ENCODE measurements at places on chromosomes 2 and 18. TPM values are rescaled to one million over a fixed set of nuclear protein-coding genes. Genes with fewer than 3 reads are reported as not detected.
A peak's percentile ranks its signal among the peaks of the same experiment; 100 is the strongest.

- H3K4me3 ChIP-seq = no peak overlapping the region
- H3K27ac ChIP-seq = no peak overlapping the region
- peaks cover 24% of the 10 kb centered on the region for H3K4me1 ChIP-seq
- no peaks in the 10 kb centered on the region for H3K36me3 ChIP-seq
Observed at GRCh38 chr2:227466887-227467600, 4.9 kb upstream of the AGFG1 start.

DNA sequence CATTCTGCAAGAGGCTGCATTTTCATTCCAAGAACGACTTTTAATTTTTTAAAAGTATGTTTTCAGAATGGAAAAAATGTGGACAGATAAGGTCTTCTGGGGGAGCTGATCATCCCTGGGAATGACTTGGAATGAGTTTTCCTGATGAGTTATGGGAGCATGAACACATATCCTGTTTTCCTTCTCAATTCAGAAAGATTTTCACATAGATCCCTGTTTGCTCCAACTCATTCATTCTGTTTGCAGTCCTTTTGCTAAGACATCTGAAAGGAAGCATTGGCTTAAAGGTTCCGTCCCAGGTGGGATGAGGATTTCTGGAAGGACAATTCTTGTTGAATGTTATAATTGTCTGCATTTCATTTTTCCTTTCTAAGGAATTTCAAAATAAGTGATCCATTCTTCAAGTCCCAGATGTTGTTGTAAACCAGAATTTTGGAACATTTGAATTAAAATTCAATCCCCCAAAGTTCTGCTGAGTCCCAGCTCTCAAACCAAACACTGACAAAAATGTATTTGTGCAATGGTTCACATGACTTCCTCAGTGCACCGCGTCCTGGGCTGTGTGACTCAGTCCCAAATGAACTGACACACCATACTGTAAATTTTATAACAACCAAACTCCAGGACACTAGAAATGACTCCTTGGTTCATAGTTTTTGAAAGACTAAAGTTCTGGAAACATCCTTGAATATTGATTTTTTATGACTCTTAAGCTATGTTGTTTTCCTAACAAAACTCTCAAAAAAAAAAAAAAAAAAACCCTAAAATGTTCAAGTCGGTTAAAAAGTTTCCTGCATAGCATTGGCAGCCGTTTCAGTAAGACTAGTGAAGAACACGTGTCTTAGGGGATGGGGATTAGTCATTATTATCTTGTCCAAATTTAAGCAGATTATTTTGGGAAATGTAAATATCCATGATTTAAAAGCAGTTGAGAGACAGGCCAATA is 281.8 kb upstream of the TCF4 start:
- H3K36me3 ChIP-seq = no peaks in the 10 kb centered on the region
- no peaks in the 10 kb centered on the region for H3K27me3 ChIP-seq
- no peak overlapping the region for H3K27ac ChIP-seq
- DNase-seq = no peak

Gene DPP4
- total RNA-seq = 3.6 TPM

DNA sequence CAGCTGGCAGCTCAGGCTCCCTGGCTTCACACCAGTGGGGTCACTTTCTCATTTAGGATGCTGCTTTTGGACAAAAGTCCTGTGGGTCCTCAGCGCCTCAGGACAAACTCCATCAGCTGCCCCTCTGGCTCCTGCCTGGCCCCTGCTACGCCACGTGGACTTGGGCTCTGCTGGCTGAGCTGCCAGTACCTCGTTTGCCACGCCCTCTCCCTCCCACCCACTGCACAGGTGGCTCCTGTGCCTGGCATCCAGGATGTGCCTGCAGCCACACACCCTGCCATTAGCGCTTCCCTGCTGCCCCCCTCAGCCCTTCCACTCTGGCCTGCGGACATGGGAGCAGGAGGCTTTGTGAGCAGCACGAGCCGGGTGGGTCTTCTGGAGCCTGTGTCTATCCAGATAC is 118.9 kb downstream of the ZNF236 start:
- H3K27me3 ChIP-seq = no peaks in the 10 kb centered on the region
- no peak overlapping the region for H3K4me3 ChIP-seq
- H3K36me3 ChIP-seq = peaks cover 32% of the 10 kb centered on the region
- no peaks in the 10 kb centered on the region for H3K4me1 ChIP-seq

DNA sequence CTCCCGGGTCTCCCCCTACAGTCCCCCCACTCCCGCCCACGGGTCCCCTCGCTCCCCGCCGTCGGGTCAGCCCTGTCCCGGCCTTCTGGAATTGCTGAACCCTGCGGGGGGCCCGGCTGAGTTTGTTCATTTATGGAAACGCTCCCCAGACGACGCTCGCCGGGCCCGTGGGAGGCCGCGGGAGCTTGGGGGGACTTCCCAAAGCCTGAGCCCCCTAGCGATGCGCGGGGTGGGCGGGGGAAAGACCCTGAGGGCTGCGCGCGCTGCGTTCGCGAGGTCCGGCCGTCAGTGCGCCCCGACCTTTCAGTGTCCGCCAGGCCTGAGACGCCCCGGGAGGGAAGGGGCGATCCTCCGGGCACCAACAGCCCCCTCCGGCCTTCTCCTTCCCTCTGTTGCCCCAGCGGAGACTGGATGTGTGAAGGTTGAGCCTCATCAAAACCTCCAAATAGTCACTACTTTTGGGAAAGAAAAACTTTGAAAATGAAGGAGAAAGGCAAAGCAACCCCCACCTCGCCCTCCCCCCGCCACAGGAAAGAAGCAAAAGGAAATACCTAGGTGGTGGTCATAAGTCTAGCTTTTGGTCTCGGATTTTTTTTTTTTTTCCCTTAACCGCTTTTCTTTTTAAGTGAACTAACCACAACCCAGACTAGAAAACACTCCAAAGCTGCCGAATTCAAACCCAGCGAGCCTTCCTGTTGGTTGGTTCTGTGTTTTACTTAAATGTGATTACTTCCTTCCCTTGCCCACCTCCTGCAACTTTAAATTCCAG is 509 bp upstream of the CYS1 start:
- no peak overlapping the region for H3K27ac ChIP-seq
- peaks cover 18% of the 10 kb centered on the region for H3K4me1 ChIP-seq
- H3K27me3 ChIP-seq = peaks cover 59% of the 10 kb centered on the region
- H3K36me3 ChIP-seq = no peaks in the 10 kb centered on the region

- no peak overlapping the region for H3K27ac ChIP-seq
- H3K4me3 ChIP-seq = no peak overlapping the region
- DNase-seq = no peak
- peaks cover 3% of the 10 kb centered on the region for H3K27me3 ChIP-seq
- H3K4me1 ChIP-seq = peaks cover 35% of the 10 kb centered on the region
Observed at GRCh38 chr18:9872823-9873222, 12.9 kb upstream of the TXNDC2 start.

DNA sequence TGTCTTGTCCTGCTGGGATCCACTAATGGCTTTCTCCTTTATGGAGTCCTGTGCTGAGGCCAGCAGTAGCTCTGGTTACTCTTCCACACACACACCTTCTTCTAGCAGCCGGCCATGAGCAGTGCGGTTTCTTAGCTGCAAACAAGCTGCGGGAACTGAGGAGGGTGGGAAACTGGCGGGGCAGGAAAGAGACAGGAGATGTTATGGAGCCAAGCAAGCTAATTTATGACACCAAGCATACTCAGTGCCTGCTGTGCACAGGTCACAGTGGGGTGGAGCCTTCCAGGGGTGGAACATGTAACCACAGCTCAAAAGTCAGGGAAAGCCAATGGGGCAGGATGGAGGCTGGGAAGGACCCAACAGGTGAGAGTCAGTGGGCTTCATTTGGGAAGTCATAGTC is 180.8 kb downstream of the FAM210A start:
- H3K4me1 ChIP-seq = peaks cover under 1% of the 10 kb centered on the region
- H3K27ac ChIP-seq = no peak overlapping the region
- DNase-seq = no peak
- no peaks in the 10 kb centered on the region for H3K36me3 ChIP-seq
- H3K4me3 ChIP-seq = no peak overlapping the region
- no peaks in the 10 kb centered on the region for H3K27me3 ChIP-seq

Gene GKN1
- total RNA-seq = not detected

GRCh38 chr2:223214394-223215253 is 162.6 kb downstream of the KCNE4 start:
- H3K27me3 ChIP-seq = no peaks in the 10 kb centered on the region
- no peak overlapping the region for H3K4me3 ChIP-seq
- H3K27ac ChIP-seq = no peak overlapping the region
- no peak for DNase-seq
- H3K36me3 ChIP-seq = peaks cover 9% of the 10 kb centered on the region

GRCh38 chr2:207483477-207483876 is 46.3 kb upstream of the CREB1 start:
- no peak overlapping the region for H3K4me3 ChIP-seq
- no peak overlapping the region for H3K27ac ChIP-seq
- no peak for DNase-seq
- no peaks in the 10 kb centered on the region for H3K36me3 ChIP-seq

- H3K4me3 ChIP-seq = no peak overlapping the region
- no peaks in the 10 kb centered on the region for H3K4me1 ChIP-seq
- no peak overlapping the region for H3K27ac ChIP-seq
- no peak for DNase-seq
- H3K36me3 ChIP-seq = peaks cover 13% of the 10 kb centered on the region
Observed at GRCh38 chr2:239951129-239951734, 73.9 kb downstream of the NDUFA10 start.

Gene FAP
- total RNA-seq = not detected

Gene EFR3B
- 8.9 TPM for total RNA-seq

DNA sequence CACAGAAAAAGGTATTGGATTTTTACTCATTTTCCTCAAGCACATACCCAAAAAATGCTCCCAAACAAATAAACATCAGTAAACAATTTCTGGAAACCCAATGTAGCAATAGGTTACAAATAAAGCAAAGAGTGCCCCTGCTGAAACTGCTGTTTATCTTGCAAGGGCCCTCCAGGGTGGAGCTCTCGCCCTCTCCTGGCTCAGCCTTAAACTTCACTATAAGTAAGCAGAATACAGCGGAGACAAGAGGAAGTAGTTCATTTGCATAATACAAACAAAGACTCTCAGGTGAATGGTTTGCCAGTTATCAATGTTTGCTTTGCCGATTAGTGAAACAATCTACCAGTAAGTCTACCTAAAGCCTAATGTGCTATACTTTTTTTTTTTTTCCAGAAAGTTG is 437.6 kb downstream of the DLGAP1 start:
- no peaks in the 10 kb centered on the region for H3K27me3 ChIP-seq
- H3K4me3 ChIP-seq = no peak overlapping the region
- peaks cover 3% of the 10 kb centered on the region for H3K36me3 ChIP-seq
- H3K27ac ChIP-seq = peak overlapping the region; percentile 71

DNA sequence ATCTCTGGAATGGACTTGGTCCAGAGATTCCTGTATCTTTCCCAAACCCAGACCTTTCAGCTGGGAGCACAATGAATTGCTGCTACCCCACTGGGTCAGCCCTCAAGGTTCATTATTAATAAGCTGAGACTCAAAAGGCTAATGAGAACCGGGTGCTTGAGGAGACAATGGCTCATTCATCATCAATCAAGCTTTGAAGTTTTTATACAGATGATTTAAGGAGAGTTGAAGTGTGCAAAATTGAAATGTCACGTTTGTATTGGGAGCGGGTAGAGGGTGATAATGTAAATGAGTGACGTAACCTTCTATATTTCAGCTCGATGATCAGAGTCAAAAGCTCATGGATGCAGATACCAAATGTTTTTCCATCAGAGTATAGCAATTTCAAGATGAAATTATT is 744.9 kb downstream of the ERBB4 start:
- no peak overlapping the region for H3K4me3 ChIP-seq
- H3K27me3 ChIP-seq = no peaks in the 10 kb centered on the region
- H3K36me3 ChIP-seq = no peaks in the 10 kb centered on the region

Gene IL18R1
- total RNA-seq = 0.25 TPM

GRCh38 chr2:73838889-73839534 is 10.3 kb downstream of the STAMBP start:
- DNase-seq = no peak
- H3K27me3 ChIP-seq = no peaks in the 10 kb centered on the region
- no peak overlapping the region for H3K27ac ChIP-seq
- no peak overlapping the region for H3K4me3 ChIP-seq

DNA sequence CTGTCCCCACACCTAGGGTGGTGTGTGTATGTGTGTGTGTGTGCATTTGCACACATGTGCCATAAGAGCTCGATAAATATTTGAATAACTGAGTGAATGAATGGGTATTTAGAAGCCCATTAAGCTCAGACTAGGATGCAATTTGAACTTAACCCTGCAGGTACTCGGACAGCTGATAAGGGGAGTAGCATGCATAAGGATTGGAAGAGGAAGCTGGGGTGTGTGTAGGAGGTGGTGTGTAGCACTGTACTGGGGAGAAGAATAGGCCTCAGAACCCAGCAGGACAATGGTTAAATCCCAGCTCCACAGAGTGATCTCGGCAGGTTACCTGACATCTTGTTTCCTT is 1.8 kb upstream of the KCNF1 start:
- H3K4me1 ChIP-seq = peaks cover 29% of the 10 kb centered on the region
- H3K27me3 ChIP-seq = peaks cover 37% of the 10 kb centered on the region
- no peak overlapping the region for H3K27ac ChIP-seq
- DNase-seq = no peak
- peaks cover 5% of the 10 kb centered on the region for H3K36me3 ChIP-seq

DNA sequence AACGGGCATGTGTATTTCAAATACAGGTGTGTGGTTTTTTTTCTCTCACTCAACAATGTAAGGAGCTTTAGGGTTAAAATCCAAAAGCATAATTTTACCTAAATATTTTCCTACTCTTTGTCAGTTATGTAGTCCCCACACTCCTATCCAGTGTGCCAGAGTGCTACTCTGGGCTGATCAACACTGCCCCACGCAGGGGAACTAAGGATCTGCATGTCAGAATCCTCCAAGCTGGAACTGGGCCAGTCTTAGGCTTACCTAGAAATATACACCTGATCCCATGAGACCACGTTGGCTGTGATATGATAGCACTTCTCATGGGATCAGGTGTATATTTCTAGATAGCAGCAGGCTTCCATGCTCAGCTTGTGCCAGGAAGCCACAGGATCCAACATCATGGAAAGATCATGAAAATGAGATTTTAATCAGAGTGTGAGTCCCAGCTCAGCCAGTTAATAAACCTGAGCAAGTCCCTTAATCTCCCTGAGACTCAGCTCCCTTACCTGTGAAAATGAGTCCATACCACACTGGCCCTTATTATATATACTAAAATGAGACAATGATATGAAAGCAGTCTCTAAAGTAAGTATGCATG is 29.7 kb downstream of the CCDC141 start:
- H3K4me1 ChIP-seq = no peaks in the 10 kb centered on the region
- no peaks in the 10 kb centered on the region for H3K36me3 ChIP-seq
- no peak overlapping the region for H3K4me3 ChIP-seq
- no peak overlapping the region for H3K27ac ChIP-seq
- DNase-seq = peak; percentile 75

DNA sequence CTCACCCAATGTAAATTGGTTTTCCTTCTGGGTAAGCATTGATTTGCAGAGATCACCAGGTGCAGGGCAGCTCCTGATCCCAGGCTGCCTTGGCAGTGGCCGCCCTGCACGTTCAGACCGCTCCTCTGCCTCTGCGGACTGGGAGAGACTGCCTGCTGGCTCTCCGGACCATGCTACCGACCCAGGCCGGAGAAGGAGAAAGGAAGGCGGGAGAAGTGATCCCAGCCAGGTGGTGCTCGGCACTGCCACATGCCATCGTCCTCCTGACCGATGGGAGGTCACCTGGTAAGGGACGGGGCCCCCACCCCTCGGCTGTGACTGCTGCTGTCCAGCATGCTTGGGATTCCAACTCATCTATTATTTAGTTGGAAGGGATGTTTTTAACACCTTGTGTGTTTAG is 108.1 kb upstream of the POU3F3 start:
- H3K4me3 ChIP-seq = no peak overlapping the region
- H3K36me3 ChIP-seq = no peaks in the 10 kb centered on the region
- DNase-seq = peak; percentile 15
- no peaks in the 10 kb centered on the region for H3K27me3 ChIP-seq

- no peak overlapping the region for H3K27ac ChIP-seq
- peaks cover 26% of the 10 kb centered on the region for H3K36me3 ChIP-seq
- no peak overlapping the region for H3K4me3 ChIP-seq
Observed at GRCh38 chr2:160820691-160821090, 327.1 kb upstream of the RBMS1 start.

- H3K4me1 ChIP-seq = no peaks in the 10 kb centered on the region
- no peak for DNase-seq
- no peak overlapping the region for H3K4me3 ChIP-seq
Observed at GRCh38 chr2:15852811-15853210, 87.5 kb upstream of the MYCN start.

Gene RAB6C
- 0.07 TPM for total RNA-seq

Data from WTC11 (cell line).